ENCODE measurements at places on chromosomes 1 and 21.

GRCh38 chr1:17687145-17687544 is 68.0 kb upstream of the ACTL8 start:
- no peak for DNase-seq

- no peak for DNase-seq
These were observed 33.5 kb upstream of the RNF19B start for GRCh38 chr1:32998064-32998463.

- no peak for DNase-seq
These were observed 3.1 kb upstream of the TXNIP start for GRCh38 chr1:145999321-146000024.

GRCh38 chr1:244196571-244197285 is 145.6 kb downstream of the ZBTB18 start:
- DNase-seq: no peak

- no peak for DNase-seq
These were observed 33.9 kb downstream of the TRIM62 start for GRCh38 chr1:33147997-33148314.

GRCh38 chr1:108045460-108045859 is 80.5 kb upstream of the VAV3 start:
- no peak for DNase-seq

DNA sequence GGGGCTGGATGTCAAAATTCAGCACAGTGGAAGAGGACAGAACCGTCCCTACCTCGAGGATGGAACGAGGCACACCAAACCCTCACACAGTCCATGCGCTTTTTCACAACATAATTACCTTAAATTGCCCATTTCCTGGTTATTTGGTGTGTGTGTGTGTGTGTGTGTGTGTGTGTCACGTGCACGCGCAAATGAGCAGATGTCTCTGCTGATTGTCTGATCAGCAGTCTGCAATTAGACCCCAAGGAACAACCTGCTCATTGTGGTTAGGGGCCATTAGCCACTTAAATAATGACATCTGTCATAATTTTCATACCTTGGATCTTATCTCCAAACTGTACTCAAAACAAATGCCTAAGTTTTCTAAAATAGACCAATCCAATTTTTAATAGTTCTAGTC is 23.2 kb downstream of the AVPR1B start:
- DNase-seq: no peak

DNA sequence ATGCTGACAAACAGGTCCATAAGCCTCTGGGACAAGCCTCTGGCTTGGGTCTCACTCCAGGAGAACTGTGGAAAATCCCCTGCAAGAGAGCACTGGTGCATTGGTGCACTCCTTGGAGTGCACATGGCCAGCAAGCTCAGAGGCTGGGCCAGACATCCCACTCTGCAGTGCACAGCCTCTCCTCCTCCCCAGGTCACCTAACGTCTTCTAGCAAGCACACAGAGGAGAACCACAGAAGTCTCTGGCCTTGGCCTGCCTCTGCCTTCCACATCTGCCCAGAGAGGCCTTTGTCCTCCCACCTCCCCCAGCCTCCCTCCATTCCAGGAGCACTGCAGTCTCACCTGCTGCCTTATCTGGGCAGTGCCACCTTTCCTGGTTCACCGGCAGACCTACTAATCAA is 4.2 kb downstream of the PGLYRP3 start:
- no peak for DNase-seq

DNA sequence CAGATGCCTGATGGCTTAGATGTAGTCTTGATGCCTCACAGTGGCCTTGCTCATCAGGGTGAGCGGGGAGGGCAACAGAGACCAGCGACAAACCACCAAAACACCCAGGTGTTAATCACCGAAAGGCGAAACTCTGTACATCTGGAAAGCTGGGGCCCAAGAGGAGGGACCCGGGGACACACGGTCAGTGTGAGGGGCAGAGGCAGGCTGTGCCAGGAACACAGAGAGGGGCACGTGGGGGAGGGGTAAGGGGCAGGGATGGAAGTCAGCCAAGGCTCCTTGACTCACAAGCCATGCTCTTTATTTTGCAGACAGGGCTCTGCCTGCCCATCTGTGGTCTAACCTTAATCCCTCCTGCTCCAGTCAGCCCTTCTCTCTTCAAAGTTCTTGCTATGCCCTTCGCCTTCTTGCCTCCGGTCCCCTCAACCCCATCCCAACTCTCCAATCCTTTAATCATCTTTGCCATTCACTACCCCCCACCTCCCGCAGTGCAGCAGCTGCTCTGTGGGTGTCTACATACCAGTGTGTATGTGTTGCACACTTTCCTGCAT is 4.3 kb downstream of the MEF2D start:
- DNase-seq: no peak

GRCh38 chr1:156643778-156644092 is 1.8 kb downstream of the BCAN start:
- no peak for DNase-seq

- DNase-seq: no peak
These were observed 42.7 kb upstream of the LDLRAP1 start for GRCh38 chr1:25500694-25501093.

DNA sequence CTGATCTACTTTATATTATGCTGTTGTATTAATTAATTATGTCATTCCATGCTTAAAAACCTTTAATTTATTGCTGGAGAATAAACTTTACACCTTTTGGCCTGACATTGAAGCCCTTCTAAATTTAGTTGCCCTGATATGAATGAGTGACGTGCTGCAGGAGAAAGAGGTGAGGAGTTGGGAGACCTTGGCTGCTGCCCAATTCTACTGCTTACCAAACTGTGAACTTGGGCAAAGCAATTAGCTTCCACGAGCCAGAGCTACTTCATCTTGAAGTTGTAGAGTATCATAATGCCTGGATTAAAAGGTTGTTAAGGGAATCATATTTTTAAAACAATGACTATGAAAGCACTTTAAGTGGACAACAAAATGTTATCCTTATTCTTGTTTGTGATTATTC is 126.8 kb upstream of the DEPDC1 start:
- no peak for DNase-seq

- DNase-seq: no peak
These were observed 16.8 kb upstream of the FMN2 start for GRCh38 chr1:240074908-240075307.

DNA sequence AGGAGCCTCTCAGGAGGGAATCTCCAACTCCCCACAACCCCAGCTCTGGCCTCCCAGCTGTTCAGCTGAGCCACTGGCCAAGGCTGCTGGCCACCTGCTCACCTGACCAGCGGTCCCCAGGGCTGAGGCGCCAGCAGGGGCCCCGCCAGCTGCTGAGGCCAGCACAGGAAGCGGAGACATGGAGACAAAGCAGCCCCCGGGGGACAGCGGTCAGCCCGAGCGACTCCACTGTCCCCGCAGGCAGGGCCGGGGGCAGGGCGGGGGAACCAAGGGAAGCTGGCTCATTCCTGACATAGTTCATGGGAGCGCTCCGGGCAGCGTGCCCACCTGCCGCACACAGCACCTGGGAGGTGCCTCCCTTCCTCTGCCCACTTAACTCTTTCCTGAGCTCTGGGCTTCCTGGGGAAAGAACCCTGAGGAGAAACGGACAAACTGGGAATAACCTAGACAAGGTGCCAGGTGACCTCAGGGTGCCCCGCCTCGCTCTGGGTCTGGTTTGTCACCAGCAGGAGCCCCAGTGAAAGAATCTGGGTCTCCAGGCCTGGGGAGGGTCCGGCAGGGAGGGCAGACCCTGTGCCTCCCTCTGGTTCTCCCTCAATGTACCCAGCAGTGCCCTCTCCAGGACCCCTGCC is 10.7 kb downstream of the EPHA2 start:
- DNase-seq: no peak

DNA sequence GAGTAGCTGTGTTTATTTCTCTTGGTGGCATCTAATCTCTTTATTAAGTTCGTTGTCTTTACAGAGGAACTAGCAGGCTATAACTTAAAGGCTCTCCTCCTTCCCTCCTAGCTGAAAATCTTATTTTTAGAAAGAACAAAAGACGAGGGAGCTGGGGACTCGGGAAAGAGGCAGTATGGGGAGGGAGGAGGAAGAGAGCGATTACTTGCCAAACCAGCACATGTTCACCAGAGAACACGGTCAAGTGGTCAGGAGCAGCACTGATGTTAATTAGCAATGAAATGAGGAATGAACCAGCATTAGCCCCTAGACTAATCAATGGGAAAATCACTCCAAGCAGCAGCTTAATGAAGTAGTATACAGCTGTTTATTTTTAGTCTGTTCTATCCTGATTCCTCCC is 171.3 kb upstream of the ESRRG start:
- DNase-seq: no peak

- no peak for DNase-seq
These were observed 7.6 kb downstream of the SESN2 start for GRCh38 chr1:28266920-28267322.

GRCh38 chr1:211349741-211350140 is 23.1 kb downstream of the TRAF5 start:
- DNase-seq: no peak

GRCh38 chr21:27424601-27425000 is 457.7 kb upstream of the ADAMTS5 start:
- no peak for DNase-seq

GRCh38 chr1:166884040-166884642 is 8.1 kb upstream of the TADA1 start:
- peak; percentile 5 for DNase-seq

DNA sequence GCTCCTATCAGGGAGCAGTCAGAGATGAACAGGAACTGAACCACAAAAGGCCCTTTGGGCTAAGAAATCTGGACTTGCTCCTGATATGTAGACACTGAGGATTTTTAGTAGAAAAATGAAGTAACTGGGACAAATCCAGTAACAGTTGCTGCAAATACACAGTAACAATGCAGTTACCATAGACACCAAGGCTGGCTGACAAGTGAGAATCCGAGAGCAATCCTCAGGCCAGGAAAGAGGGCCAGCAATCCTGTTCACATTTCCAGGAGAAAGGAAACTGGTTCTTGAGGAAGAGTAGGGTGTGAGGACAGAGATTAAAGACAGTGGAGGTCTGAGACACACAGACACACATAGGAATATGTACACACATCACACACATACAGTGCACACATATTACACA is 9.3 kb upstream of the LORICRIN start:
- DNase-seq: no peak

DNA sequence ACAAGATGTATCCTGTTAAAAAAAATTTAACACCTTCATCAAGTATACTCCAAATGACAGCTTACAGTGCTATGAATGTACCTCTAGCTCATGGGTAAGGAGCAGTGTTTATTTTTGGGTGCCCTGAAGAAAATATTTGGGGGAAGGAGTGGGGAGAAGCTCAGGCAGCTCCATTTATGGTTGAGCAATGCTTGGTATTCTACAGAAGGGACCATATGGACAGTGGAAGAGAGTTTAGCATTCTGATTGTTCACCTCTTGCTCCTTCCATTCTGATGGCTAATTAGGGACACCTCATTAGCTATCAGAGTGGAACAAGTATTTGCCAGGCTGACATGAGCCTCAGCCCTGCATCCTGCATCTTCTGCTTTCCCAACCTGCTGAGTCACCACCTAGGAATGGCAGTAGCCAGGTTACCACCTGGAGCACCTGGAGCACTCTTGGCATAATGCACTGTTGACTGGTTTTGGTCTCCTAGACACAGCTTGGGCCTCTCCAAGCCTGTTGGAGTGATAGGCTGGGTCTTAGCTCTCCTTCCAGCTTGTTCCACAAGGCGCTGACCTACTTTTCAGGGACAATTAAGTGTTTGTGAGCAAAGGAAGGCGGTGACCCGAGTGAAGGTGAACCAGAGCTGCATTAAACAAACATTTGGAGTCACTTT is 62.0 kb upstream of the MACF1 start:
- DNase-seq: no peak

GRCh38 chr1:154747740-154748404 is 122.2 kb downstream of the KCNN3 start:
- peak; percentile 16 for DNase-seq

- no peak for DNase-seq
These were observed 4.6 kb upstream of the CLCA2 start for GRCh38 chr1:86419277-86419903.

- DNase-seq: no peak
These were observed 11.5 kb downstream of the RORC start for GRCh38 chr1:151819976-151820623.

DNA sequence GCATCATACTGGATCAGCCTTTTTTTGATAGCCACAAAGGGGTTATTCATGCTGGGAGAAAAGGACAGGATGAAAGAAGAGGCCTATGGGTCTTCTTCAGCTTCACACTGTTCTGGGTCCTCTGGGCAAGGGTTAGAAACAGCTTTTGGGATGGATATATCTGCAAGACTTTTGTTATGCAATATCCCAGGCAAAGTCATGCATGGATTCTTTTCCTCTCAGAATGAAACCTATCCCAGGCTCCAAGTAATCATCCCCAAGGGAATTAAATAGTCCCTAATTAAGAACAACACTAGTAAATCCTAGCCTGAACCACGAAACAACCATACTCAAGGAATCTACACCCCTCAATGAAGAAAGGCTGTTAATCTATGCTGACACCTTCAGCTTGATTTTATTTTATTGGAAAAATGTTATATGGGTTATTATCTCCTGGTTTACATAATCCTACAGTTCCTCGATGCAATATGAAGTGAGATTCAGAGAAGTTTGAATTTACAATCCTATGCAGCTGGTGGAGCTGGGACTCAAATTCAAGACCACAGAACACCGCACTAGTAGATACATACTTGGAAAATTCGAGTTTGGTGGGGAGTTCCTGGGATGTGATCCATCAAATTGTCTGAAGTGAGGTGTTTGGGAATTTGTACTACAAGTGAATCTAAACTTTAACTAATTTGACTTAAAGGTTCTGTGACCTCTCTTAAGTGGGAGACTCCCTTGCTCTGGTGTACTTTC is 338.6 kb downstream of the TBX15 start:
- no peak for DNase-seq

- no peak for DNase-seq
These were observed 136.4 kb downstream of the HHAT start for GRCh38 chr1:210465150-210465549.

DNA sequence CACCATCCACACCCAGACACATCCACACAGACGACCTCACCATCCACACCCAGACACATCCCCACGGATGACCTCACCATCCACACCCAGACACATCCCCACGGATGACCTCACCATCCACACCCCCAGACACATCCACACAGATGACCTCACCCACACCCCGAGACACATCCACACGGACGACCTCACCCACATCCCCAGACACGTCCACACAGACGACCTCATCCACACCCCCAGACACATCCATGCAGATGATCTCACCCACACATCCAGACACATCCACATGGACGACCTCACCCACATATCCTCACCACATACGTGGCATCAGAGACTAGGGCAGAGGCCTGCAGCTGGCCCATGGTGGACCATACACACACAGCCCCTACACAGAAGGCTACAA is 14.7 kb upstream of the FABP3 start:
- DNase-seq: no peak

- DNase-seq: no peak
These were observed 115.0 kb downstream of the GREM2 start for GRCh38 chr1:240496941-240497340.
